Activated naive CD8-positive, alpha-beta T cell treated with anti-CD3 and anti-CD28 coated beads for 36 hours (primary cell): ENCODE measurements at places on chromosomes 4 and X. TPM values are rescaled to one million over a fixed set of nuclear protein-coding genes. Genes with fewer than 3 reads are reported as not detected.

DNA sequence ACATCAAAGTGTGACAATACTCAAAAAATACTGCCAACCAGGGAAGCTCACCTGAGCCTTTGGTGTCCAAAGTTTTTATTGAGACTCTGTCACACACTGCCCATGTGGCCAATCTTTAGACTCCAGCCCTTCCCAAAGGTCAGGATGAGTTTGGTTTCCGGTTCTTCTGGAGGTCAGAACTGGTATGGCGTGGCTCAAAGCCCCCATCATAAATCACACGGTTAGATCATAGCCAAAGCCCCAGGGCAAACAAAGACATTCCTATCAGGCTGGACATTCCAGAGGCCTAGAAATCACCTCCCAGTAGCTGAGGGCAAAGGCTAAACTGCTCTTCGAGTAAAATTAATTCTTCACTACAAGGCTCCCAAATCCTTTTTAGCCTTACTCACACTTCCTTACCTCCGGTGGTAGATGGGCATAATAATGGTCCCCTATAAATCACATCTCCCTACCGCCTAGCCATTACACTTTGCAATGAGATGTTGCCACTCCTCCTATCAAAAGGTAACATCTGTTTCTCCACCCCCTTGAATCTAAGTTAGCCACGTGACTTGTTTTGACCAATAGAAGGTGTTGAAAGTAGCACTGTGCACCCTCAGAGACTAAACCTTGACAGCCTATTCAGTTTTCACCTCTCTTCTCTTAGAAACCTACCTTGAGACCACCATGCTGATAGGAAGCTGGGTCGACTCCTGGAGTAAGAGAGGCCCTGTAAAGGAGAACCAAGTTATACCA is 137.8 kb upstream of the DUSP21 start:
- no peaks in the 10 kb centered on the region for H3K27me3 ChIP-seq
- no peak overlapping the region for H3K4me3 ChIP-seq
- H3K27ac ChIP-seq: no peak overlapping the region
- no peaks in the 10 kb centered on the region for H3K36me3 ChIP-seq
- no peak for DNase-seq
- no peaks in the 10 kb centered on the region for H3K4me1 ChIP-seq

DNA sequence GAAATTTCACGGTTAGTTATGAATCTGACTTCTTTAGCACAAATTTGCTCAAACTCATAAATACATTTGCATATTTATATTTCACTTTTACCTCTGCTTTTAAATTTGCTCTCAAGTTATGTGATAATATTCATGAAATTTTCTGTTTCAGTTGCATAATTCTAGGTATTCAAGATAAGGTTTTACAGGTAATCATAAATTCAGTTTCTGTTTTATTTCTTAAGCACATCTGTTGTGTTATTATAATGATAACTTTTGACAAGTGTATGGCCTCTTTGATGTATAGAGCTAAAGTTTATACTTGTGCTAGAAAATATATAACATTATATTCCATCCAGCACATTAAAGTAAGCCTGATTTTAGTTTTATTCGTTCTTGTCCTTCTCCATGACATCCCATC is 308.1 kb downstream of the SLC7A11 start:
- no peaks in the 10 kb centered on the region for H3K27me3 ChIP-seq
- no peak overlapping the region for H3K27ac ChIP-seq
- no peak for DNase-seq
- H3K36me3 ChIP-seq: no peaks in the 10 kb centered on the region

DNA sequence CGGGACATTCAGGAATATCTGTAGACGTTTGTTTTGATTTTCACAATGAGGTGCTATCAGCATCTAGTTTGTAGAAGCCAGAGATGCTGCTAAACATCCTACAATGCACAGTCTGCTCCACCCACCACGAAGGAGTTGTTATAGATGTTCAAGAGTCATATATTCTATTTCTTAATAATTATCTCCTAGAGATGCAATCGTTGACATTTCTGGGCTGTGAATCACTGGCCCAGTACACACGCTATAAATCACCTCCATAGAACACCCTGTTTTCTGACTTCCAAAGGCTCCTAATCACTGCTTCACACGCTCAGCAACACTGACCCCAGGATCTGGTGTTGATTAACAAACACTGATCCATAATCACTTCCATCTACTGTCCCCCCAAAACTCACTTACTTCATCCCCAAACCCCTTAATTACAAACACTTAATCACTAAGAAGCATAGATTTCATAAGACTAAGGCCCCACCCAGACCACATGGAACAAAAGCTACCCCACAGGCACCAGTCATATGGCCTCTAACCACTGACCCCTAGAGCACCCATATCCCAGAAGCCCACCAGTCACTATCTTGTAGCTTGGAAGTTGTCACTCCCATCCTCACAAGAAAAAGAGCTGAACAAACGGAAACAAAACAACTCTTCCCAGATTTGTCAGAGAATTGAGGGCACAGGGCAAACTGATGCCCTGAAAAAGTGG is 31.7 kb upstream of the ZNF41 start:
- no peaks in the 10 kb centered on the region for H3K36me3 ChIP-seq
- no peak overlapping the region for H3K27ac ChIP-seq
- H3K4me3 ChIP-seq: no peak overlapping the region
- H3K27me3 ChIP-seq: no peaks in the 10 kb centered on the region

DNA sequence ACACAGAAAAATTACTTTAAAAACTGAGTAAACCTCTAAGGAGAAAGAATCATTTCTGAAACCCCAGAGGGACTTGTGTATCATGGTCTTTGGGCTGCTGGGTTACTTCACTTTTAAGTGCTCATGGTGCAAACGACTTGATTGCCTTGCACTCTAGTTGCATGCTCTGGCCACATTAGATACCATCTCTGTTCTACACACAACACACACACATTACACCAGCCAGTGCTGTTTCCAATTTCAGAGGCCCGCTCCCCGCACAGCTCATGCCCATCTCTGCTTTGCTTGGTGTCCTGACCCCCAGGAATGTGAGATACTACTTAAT is 2.1 kb downstream of the PPP3CA start:
- peaks cover 33% of the 10 kb centered on the region for H3K4me1 ChIP-seq
- no peak for DNase-seq
- peaks cover 23% of the 10 kb centered on the region for H3K27me3 ChIP-seq
- peak overlapping the region; percentile 68 for H3K27ac ChIP-seq
- H3K36me3 ChIP-seq: no peaks in the 10 kb centered on the region
- H3K4me3 ChIP-seq: peak overlapping the region; percentile 83

DNA sequence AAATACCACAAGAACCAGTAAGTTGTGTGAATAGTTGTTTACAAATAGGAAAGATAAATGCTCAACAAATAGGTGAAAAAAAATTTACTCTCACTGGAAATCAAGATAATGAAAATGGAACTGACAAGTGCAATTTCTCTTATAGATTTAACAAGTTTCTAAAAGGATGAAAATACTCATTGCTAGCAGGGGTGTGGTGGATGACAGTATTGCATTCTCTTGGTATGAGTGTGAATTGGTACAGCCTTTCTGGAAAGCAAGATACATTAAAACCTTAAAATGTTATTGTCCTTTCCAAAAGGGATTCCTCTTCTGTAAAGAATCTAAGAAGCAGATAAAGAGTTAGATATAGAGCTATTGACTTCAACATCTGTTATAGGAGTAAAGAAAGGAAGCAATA is 240.0 kb upstream of the RPS6KA3 start:
- H3K36me3 ChIP-seq: no peaks in the 10 kb centered on the region
- H3K27me3 ChIP-seq: peaks cover 5% of the 10 kb centered on the region
- no peak overlapping the region for H3K4me3 ChIP-seq
- peaks cover 9% of the 10 kb centered on the region for H3K4me1 ChIP-seq

- no peak overlapping the region for H3K4me3 ChIP-seq
- no peak overlapping the region for H3K27ac ChIP-seq
- DNase-seq: no peak
- H3K36me3 ChIP-seq: peaks cover 38% of the 10 kb centered on the region
- H3K4me1 ChIP-seq: peaks cover 41% of the 10 kb centered on the region
- no peaks in the 10 kb centered on the region for H3K27me3 ChIP-seq
Measured at GRCh38 chr4:165289423-165289785, 38.1 kb upstream of the MSMO1 start.

DNA sequence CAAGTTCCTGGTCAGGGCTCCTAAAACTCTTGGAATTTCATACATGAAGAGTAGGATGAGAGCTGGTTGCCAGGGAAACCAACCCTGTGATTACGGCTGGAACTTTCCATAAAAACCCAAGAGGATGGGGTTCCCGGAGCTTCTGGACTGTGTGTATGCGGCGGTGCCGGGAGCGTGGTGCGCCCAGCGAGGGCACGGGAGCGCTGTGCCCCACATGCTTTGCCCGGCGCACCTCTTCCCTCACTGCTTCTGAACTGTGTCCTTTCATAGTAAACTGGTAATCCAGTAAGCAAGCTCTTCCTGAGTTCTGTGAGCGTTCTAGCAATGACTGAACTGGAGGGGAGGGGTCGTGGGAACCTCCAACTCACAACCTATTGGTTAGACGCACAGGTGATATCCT is 152.6 kb downstream of the AFAP1 start:
- no peak overlapping the region for H3K27ac ChIP-seq
- peaks cover 2% of the 10 kb centered on the region for H3K36me3 ChIP-seq
- no peak overlapping the region for H3K4me3 ChIP-seq

GRCh38 chr4:111923786-111924185 is 221.5 kb upstream of the FAM241A start:
- DNase-seq: no peak
- no peaks in the 10 kb centered on the region for H3K36me3 ChIP-seq
- no peaks in the 10 kb centered on the region for H3K4me1 ChIP-seq
- H3K4me3 ChIP-seq: no peak overlapping the region
- peaks cover 5% of the 10 kb centered on the region for H3K27me3 ChIP-seq
- no peak overlapping the region for H3K27ac ChIP-seq

- H3K27ac ChIP-seq: no peak overlapping the region
- H3K4me1 ChIP-seq: no peaks in the 10 kb centered on the region
- DNase-seq: no peak
- no peaks in the 10 kb centered on the region for H3K36me3 ChIP-seq
- no peaks in the 10 kb centered on the region for H3K27me3 ChIP-seq
Measured at GRCh38 chr4:139919004-139919403, 235.0 kb downstream of the MAML3 start.

DNA sequence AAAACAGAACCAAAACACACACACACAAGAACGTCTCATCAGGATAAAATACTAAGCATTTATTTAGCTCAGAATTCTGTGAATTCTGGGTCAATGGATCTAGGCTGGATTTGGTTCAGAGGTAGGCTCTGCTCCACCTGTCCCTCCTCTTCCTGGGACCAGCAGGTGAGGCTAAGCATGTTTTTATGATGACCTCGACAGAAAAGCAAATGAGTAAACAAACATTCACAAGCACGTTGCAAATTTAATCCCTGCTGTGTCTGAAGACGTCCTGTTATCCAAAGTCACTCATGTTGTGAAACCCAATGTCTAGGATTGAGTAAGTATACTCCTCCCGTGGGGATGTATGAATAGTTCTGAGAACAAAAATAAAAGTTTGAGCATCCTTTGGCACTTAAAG is 371.4 kb upstream of the TECRL start:
- H3K27me3 ChIP-seq: no peaks in the 10 kb centered on the region
- no peak overlapping the region for H3K4me3 ChIP-seq
- H3K36me3 ChIP-seq: no peaks in the 10 kb centered on the region
- H3K27ac ChIP-seq: no peak overlapping the region

GRCh38 chr4:155789391-155789790 is 30.6 kb downstream of the GUCY1B1 start:
- H3K4me1 ChIP-seq: no peaks in the 10 kb centered on the region
- H3K36me3 ChIP-seq: no peaks in the 10 kb centered on the region
- DNase-seq: no peak
- no peak overlapping the region for H3K27ac ChIP-seq
- H3K4me3 ChIP-seq: no peak overlapping the region

- no peaks in the 10 kb centered on the region for H3K36me3 ChIP-seq
- H3K4me3 ChIP-seq: no peak overlapping the region
- no peak overlapping the region for H3K27ac ChIP-seq
- no peaks in the 10 kb centered on the region for H3K4me1 ChIP-seq
Measured at GRCh38 chr4:75244325-75244724, 269.9 kb downstream of the RCHY1 start.

DNA sequence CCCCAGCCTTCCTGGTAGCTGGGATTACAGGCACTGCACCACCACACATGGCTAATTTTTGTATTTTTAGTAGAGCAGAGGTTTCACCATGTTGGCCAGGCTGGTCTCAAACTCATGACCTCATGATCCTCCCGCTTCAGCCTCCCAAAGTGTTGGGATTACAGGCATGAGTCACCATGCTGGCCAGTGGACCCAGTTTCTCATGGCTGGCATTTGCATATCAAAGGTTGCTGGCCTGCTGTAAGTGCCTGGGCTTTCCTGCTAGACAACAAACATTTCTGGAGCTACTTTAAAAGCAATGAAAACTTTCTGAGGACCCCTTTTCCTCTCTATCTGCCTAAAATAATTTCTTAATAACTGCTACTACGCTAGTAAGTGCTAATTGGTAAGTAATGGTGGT is 228.2 kb downstream of the PCDH10 start:
- H3K27me3 ChIP-seq: no peaks in the 10 kb centered on the region
- H3K36me3 ChIP-seq: no peaks in the 10 kb centered on the region
- H3K4me1 ChIP-seq: no peaks in the 10 kb centered on the region
- DNase-seq: no peak
- no peak overlapping the region for H3K4me3 ChIP-seq

DNA sequence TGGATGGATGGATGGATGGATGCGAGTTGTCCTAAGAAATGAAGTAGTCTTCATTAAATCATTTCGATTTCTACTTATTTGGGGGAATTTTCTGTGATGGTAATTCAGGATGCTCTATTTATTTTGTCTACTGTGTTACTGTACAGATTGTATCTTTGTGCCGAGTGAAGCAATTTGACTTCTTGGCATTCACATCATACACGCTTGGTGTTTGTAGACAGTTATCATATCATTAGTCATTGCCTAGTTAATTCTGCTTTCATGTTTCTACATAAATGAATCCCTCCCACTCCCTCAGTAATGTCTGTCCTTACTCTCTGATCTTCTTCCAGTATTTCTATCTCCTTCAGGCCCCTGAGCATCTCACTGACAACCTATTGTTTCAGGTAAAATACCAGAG is 64.0 kb downstream of the RASGEF1B start:
- H3K27ac ChIP-seq: no peak overlapping the region
- no peak overlapping the region for H3K4me3 ChIP-seq
- no peaks in the 10 kb centered on the region for H3K27me3 ChIP-seq
- H3K36me3 ChIP-seq: no peaks in the 10 kb centered on the region
- peaks cover 6% of the 10 kb centered on the region for H3K4me1 ChIP-seq

The CAPN6 gene
- not detected for total RNA-seq

The ZNF630 gene
- total RNA-seq: 1.9 TPM

The CFAP299 gene
- total RNA-seq: not detected

The TRIM2 gene
- total RNA-seq: 0.76 TPM

The RAB33A gene
- total RNA-seq: 22.6 TPM

The XAGE1B gene
- total RNA-seq: not detected

The GUCY1A1 gene
- total RNA-seq: 0.04 TPM
